Fibroblast of upper back skin (primary cell): ENCODE measurements at places on chromosomes 3 and 15.

- no peak for DNase-seq
Observed at GRCh38 chr3:44886561-44886960, 12.2 kb downstream of the TGM4 start.

DNA sequence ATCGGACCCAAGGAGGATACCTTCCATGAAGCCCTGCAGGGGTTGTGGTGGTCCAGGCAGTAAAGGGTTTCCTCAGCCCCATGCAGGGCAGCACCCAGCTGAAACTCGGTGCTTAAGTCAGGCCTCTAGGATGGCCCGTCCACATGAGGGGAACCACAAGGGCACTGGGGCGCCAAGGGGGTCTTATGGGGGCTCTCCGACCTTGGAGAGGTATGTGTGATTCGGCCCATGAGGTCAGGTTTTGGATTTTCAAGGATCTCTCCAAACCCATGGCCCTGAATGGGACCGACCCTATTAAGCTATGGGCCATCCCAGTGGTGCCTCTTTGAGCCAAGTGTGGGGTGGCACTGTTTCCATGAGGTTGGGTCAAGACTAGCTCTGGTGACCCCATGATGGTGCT is 233.3 kb downstream of the SNRPN start:
- DNase-seq = no peak

DNA sequence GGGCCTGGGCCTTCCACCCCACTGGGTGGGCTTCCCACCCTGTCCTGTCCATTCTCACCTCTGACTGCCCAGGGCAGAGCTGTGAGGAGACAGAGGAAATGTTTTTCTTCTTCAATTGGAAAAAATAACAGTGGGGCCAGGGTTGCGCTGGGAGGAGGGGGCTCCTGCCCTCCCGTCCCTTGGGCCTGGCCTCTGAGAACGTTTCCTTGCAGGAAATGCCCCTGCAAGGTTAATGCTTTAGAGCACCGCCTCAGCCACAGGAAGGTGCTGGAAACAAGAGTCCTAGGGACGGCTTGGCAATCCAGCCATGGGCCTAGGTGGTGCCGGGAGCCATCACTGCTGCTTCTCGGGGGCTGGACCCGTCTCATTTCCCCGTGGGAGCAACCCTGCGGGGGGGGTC is 3.8 kb upstream of the PLXND1 start:
- no peak for DNase-seq

DNA sequence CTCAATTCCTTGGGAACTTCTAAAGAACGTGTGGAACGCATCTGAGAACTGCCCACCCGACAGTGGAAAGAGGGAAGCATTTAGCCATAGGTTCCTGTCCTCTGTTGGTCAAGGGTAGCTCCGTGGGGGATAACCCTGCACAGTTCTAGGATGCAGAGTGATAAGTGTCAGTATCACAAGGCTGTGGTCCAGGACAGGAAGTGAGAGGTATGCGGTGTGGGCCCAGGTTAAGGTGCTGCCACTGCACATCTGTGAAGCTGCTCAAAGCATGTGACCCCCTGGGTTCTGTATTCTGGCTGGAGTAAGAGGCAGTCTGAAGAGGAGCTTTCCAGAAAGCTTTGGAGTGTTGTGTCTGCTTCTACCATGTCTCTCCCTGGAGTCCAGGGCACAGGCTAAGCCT is 51.7 kb upstream of the HES1 start:
- no peak for DNase-seq

DNA sequence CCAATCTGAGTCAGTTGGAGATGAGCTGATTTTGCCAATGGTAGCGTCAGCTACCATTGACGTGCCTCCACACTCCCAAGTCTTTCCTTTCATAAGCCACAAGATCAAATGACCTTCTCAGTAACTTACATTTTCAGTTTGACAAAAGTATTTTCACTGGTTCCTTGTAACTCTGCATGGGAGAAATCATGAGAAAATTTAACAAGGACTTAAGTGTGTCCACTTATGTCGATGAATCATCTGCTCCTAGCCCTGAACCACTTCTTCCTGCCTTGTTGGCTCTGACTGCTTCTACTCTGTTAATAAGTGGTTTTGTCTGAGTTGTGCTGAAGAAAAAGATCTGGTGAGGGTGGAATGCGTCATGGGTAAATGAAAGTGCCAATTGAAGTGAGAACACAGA is 101.2 kb downstream of the NFKBIZ start:
- DNase-seq = peak; percentile 83

DNA sequence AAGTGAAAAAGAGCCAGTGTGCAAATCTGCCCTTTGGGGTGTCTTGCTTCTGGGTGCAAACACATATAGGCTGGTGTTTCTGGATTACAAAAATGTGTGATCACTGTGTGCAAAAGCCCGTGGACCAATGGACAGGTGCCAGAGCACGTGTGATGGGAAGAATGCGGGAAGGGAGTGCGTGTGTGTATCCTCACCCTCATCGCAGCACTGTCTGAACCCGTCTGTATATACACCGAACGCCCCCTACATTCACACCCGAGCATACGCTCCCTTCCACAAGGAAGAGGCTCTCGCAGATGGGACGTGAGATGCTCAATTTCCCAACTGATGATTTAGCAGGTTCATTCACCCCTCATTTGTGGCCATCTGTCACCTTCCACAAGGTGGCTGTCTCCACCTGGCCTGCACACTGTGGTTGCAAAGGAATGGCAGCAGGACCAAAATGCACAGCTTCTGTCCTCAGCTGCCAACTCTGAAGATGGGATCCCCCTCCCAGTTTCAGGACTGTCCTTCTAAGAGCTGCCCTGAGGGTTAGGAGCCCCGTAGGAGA is 19.4 kb upstream of the SLC6A1 start:
- DNase-seq = no peak

DNA sequence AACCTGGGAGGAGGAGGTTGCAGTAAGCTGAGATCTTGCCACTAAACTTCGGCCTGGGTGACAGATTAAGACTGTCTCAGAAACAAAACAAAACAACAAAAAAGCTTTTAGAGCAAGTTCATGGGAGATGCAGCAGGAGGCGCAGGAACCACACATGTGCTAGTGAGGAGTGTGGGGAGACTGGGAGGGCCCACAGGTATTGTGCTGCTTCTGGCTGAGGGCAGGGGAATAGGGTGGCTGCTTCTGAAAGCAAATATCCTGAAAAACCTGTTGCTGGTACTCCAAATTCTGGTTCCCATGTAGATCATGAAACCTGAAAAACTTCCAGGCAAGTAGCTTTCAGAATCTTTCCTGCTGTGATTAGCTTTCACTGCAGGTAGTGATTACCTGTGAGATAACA is 22.1 kb downstream of the TYRO3 start:
- no peak for DNase-seq

GRCh38 chr15:101445562-101446517 is 43.7 kb downstream of the PCSK6 start:
- peak; percentile 43 for DNase-seq

DNA sequence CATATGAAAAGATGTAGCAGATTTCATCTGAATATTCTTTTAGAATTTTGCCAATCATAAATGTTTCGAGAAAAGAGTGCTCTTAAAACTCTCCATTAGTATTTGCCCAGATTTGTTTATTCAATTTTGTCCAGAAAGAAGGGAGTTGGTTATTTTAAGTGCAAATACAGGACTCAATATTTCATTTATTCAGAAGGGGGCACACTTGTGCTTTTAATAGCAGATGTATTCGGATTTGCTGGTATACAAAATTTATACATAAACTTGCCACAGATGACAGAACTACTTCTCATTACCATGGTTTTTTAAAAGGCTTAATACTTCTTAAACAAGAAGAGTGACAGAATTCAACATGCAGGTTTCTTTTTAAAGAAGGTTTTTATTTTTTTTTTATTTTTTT is 69.8 kb upstream of the GRM7 start:
- DNase-seq = peak; percentile 16

DNA sequence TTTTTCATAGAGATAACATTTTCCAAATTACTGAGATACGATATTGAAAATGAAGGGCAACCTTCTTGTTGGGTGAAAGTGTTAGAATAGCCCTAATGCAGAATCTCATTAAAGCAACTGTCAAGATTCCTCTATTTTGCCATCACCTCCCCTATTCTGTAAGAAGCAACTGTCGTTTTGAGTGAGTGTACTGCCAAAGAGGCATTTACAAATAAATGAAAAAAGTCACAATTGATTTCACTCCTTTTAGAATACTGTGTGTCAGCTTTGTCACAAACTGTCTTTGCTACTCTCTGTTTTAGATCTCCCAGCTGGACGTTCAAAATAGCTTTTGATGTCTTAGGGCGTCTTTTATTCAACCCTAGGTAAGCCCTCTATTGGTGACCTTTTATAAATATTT is 322.8 kb upstream of the NAALADL2 start:
- no peak for DNase-seq

GRCh38 chr15:85443046-85443445 is 62.6 kb downstream of the AKAP13 start:
- no peak for DNase-seq

DNA sequence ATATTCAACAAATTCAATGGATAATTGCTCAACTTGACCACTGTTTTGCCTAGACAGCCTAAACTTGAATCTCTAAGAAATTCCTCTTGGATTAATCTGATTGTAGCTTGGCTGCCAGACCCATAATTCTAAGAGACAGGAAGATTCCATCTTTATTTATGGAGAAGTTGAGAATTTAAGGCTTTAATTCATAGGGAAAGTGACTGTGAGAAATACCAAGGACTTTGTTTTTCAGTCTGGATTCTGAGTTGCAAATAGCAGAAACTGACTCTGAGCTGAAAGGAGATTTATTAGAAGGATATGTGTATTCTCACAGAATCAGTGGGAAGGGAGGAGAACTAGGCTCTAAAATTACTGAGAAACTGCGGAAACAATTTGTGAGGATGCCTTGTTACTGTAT is 195.7 kb downstream of the OXSM start:
- DNase-seq = no peak
